ENCODE measurements at places on chromosomes 5 and 9.
A peak's percentile ranks its signal among the peaks of the same experiment; 100 is the strongest.

- DNase-seq, result peak; percentile 52
Measured at GRCh38 chr9:121686930-121687541, 35.6 kb downstream of the DAB2IP start.

DNA sequence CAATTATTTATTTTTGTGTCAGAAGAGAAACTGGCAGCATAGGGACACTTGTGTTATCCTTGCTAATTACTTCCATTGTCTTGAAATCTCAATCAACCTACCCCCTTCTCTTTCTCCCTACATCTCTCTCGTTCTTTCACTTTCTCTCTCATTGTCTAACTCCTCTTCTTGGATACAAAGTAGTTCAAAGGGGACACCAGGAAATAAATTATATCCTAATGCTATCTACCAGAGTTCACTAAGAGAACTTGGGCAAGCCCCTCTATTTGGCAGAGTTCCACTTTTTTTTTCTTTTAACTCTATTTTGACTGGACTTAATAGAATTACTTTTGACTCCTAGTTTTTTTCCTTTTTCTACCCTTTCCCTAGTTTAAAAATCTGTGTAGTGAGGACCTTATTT is 102.2 kb downstream of the MEF2C start:
- no peak for DNase-seq

DNA sequence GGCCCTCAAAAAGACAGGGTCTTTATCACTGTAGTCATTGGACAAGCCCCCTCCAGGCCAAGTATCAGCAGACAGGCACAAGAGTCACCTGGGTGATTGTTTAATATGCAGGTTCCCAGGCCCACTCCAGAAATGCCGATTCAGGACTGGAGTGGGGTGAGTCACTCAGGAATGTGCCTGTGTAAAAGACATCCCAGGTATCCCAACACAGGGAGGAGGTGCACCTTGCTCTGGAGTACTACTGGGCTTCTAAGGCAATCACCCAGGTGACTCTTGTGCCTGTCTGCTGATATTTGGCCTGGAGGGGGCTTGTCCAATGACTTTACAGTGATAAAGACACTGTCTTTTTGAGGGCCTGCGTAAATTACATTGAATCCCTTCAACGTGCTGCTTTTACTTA is 40.6 kb downstream of the ACTL7B start:
- DNase-seq, result no peak

DNA sequence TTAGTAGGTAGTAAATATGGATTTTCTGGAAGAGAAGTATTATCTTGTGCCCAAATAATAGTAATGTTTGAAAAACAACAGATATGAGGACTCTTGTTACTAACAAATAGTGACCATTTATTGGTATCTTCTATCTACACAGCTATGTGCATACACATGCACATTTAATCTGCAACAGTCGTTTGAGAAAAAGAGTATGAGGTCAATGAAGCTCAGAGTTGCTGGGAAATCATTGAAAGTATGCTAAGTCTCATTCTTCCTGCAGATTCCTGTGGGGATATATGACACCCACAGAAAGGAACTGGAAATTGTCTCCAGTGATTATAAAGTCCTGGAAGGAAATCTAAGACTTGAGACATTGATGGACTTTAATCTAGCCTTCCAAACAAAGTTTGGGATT is 40.1 kb upstream of the RNF180 start:
- no peak for DNase-seq

DNA sequence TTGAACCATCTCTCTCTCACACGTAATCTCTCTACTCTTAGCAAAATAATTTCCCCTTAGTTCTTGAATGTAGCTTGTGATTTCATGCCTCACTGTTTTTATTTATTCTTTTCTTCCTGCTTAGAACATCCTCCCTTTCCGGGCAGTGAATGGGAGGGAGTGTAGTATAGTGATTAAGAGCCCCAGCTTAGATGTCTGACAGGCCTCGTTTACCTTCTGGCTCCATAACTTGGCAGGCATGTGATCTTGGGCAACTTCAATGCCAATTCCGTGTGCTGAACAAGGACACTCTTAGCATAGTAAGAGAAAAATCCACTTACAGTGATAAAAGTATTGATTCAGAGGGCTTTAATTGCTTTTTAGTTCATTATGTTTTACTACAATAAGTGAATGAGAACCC is 96.3 kb upstream of the TNPO1 start:
- DNase-seq, result no peak

DNA sequence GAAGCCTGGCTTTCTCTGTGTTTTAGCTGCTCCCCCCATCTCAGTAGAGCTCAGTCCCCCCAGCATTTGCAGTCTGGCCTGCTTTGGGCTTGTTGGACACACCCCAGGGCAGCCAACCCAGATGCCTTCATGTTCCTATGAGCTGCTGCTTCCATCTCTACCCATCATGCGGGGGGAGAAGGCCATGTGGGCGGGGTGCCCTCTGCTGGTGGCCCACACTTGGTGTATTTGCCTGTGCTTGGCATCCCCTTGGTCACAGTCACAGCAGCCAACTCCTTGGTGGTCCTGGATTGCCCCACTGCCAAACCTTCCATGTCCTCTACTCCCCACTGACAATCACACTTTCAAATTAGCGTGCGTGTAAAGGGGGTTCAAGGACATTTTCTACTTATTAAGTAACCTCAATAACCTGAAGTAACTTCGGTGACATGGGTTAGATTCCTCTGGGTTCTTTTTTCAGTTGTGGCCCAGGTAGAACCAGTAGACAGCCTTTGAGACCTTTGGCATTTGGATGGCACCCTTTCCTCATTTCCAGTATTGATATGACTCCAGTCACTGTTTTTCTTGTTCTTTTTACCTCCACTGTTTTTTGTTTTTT is 42.8 kb downstream of the SNX30 start:
- DNase-seq, result peak; percentile 82

- DNase-seq, result no peak
Measured at GRCh38 chr5:101679816-101680215, 616.3 kb downstream of the SLCO4C1 start.

DNA sequence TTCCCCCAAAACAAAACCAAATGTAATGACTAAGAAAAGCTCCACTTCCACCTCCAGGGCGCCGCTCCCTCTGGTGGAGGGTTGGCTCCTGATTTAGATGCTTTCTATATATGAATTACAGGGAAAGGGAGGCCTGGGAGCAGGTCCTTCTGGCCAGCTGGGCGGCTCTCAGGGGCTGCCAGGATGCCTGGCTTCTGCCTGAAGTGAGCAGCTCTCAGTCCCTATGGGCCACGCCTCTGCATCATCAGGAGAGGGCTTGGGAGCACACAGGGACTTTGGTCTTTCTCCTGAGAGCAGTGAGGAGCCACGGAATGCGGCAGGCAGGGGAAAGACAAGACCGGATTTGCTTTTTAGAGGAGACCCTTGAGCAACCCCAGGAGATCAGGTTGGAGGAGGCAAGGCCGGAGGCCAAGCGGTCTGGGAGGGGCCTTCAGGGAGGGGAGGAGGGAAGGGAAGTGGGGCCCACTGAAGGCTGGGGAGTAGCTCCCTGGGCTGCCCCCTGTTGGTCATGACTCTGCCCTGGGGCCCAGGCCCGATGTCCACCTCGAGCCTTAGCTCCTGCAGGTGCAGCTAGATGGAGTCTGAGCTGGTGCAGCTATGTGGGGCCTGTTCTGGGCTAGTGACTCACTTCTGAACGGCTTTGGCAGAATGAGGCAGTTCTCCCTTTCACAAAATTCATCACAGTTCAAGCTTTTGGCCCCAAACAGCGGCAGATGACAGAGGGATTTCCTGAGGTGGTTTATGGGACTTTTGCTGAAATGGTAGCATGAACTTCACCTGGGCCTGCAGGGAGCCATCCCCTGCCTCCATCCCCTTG is 11.3 kb upstream of the GRHPR start:
- DNase-seq, result no peak

GRCh38 chr5:159874263-159874662 is 42.0 kb upstream of the ADRA1B start:
- no peak for DNase-seq

DNA sequence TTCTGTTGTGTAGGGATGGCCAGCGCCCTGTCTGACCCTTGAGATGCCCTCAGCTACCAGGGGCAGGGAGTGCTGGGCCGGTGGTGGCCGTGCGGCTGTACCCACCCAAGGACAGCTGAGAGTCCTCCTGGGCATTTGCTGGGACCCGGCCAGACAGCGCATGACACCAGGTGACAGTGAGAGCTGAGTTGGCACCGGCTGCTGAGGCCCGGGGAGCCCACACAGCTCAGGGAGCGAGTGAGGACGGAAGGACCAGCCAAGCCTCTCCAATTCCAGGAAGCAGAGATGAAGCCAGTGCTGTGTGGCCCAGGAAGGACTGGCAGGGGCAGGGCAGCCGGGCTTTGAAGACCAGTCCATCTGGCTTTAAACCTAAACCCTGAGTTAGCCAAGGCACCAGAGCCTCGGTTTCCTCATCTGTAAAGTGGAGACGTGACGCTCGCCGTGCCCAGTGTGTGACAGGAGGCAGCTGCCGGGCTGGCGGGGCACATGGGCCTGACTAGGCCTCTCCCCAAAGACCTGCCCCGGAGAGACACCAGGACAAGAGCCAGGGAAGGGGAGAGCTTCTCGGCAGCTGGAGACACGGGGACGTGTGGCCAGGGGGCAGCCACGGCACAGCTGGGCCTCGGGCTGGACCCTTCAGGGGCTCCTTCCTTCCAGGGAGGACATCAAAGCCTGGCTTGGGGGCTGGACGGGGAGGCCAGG is 3.0 kb upstream of the AGPAT2 start:
- no peak for DNase-seq

GRCh38 chr9:110971234-110971633 is 67.0 kb downstream of the LPAR1 start:
- DNase-seq, result no peak

DNA sequence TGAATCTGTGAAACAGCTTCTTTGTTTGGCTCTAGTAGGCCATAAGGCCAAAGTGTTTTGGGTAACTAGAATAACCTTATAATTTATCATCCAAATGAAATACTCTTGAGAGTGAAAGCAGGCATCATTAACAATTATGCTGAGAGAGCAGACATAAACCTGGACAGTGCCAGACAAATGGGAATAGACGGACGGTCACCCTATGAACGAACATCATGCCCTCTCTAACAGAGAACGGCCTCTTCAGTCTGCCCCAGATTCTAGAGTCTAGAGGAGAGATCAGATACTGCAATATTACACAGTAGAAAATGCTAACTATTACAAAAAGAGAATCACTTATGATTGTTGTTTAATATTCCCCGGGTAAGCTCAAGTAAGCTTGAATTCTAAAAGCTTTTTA is 68.5 kb downstream of the APBA1 start:
- no peak for DNase-seq

DNA sequence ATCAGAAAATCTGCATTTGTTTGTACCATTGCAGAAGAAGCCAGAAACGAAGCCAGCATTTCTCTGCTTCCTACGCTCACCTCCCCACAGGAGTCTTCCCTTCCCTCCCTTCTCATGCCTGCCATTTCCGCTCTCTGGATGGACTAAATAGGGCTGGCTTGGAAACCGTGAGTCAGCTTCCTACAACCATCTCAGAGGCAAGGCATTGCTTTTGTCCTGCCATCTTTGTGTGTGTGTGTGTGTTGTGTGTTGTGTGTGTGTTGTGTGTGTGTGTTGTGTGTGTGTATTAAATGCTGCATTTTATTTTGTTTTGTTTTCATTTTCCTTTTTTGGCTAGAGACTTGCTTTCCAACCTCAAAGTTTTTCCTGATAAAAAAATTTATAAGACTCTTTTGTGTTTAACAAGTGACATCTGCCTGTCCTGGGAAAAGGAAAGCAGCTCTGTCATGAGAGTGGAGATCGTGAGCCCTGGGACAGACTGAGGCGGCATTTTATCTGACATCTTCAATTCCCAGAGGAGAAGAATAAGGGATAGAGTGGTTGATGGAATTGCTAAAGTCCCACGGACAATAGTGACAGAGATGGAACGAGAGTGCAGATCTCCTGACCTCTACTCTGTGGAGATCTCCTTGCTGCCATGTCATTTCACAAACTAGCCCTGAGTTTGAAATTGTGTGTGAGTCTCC is 7.5 kb upstream of the EGFLAM start:
- no peak for DNase-seq

DNA sequence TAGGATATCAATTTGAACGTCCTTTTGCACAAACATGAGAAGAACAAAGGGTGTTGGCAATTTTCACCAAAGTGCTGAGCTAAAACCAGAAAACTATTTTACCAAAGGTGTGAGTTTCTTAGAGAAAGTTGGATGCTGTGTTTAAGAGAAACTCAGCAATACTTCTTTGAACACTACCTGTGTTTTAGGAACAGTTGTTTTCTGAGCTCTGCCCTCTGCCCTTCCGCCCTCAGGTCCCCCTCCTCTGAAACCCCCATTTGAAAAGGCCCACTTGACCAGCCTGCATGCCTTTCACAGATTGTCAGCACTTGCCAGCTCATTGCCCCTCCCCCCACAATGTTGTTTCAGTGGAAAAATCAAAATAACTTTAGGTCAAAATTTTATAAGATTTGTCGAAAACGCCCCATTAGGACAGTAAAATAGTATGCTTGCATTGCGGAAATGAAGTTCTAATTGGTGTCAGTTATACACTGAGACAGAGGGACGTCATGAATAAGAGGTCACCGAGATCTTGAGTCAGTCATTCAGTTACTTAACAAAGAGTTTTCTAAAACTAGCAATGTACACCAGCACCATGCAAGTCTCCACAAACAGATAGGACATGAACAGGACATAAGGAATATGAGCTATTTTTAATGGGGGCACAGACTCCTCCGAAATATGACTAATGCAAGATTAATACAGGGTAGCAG is 61.9 kb upstream of the IL7R start:
- DNase-seq, result no peak

GRCh38 chr5:163578652-163579051 is 73.2 kb downstream of the MAT2B start:
- DNase-seq, result no peak

DNA sequence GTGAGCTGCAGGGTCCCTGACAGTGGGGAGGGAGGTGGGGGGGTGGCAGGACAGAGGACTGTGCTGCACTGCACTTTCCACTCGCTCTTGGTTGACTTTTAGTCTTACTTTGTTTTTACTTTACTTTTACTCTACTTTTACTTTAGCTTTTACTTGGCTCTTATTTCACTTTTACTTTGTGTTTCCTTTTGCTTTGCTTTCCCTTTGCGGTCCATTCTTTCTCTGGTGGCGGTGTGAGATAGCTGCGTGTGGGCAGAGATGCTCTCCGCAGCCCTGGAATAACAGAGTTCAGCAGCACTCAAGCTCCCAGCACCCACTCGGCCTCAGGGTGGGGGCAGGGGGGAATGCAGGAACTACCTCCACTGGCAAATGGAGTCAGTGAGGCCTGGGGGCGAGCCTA is 4.7 kb downstream of the AK8 start:
- no peak for DNase-seq

DNA sequence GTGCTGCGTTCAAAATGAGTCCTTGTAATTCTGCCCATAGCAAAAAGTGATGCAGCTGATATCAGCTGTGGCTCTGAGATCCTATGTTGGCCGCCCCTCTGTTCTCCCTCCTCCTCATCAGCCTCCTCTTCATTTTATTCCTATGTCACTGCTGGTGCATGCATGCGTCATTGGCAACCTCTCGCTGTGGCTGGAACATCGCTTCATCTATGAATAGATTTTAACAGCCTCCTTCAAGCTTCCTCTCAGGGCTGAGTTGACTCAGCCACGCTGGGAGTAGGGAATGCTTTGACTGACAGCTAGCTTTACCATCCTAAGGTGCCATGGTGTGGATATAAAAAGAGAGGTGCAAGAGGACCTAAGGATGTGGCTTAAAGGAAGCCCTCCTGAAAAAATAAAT is 303.5 kb downstream of the PLK2 start:
- DNase-seq, result no peak
